ENCODE measurements at places on chromosomes 5 and 9. TPM values are rescaled to one million over a fixed set of nuclear protein-coding genes. Genes with fewer than 3 reads are reported as not detected.
A peak's percentile ranks its signal among the peaks of the same experiment; 100 is the strongest.

The PCDHB9 gene
- 2.4 TPM for polyA plus RNA-seq

The ST8SIA4 gene
- 0.02 TPM for polyA plus RNA-seq

- DNase-seq = no peak
Measured at GRCh38 chr5:8953911-8954438, 591.9 kb downstream of the SEMA5A start.

GRCh38 chr5:59891962-59892643 is 1.4 kb downstream of the PDE4D start:
- no peak for DNase-seq

- peak; percentile 77 for DNase-seq
Measured at GRCh38 chr9:136119061-136119882, 597 bp upstream of the TMEM250 start.

The COL5A1 gene
- polyA plus RNA-seq = 26.4 TPM

The CCDC152 gene
- polyA plus RNA-seq = 2.1 TPM

The SLC24A2 gene
- polyA plus RNA-seq = not detected

The CRB2 gene
- not detected for polyA plus RNA-seq

The AGXT2 gene
- not detected for polyA plus RNA-seq

- DNase-seq = no peak
Measured at GRCh38 chr9:35863583-35863982, 6.6 kb downstream of the OR13J1 start.

The SPINK7 gene
- not detected for polyA plus RNA-seq

The ICE1 gene
- 9.4 TPM for polyA plus RNA-seq

- no peak for DNase-seq
Measured at GRCh38 chr5:103674739-103675138, 112.2 kb upstream of the NUDT12 start.

GRCh38 chr5:163385271-163385670 is 52.1 kb upstream of the CCNG1 start:
- no peak for DNase-seq

The SAXO1 gene
- 0.03 TPM for polyA plus RNA-seq

DNA sequence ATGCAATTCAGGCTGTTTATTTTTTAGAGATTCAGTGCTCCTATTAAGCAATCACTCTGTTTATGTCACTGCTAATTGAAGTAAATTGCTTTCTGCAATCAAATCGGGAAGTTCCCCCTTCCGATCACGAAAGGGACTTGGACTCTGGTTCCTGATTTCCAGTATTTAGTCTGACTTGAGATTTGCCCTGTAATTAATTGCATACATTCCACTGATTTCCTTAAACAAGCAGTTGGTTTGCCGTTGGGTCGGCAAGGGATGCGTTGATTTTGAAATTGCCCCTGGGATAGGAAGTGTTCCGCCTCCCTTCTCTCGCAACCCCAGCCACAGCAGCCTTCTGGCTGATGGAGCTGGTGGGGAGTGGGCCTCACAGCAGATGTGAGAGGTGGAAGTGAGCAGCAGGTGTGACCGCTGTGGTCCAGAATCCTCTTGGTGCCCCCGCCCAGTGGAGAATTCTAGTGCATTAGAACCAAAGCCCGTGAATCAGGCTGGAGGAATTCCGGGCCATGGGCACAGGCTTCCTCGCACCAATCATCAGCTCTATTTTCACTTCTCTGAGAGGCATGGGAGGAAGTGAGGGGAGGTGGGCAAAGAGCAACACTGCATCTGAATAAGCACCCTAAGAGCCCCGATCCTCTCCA is 102.5 kb downstream of the SPRY4 start:
- DNase-seq = no peak

GRCh38 chr9:125409217-125409636 is 147.6 kb downstream of the GAPVD1 start:
- DNase-seq = no peak

DNA sequence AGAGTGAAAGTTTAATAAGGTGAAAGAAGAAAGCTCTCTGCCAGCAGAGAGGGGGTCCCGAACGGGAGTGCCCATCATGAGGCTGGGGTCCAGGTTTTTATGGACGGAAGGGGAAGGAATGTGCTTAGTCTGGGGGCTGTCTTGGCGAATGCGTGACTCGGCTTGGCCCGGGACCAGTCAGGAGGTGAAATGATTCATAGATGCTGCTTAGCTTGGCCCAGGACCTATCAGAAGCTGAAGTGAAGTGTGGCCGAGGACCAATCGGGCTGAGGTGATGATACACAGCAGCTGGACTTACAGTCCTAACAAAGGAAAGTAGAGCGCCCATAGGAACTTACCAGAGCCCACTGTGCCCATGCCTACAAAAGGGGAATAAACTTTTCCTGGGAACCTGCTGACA is 3.9 kb upstream of the FKTN start:
- DNase-seq = no peak
